ENCODE measurements at places on chromosomes 4 and X. TPM values are rescaled to one million over a fixed set of nuclear protein-coding genes. Genes with fewer than 3 reads are reported as not detected.

The RTL5 gene
- 23.0 TPM for polyA plus RNA-seq

The OPRPN gene
- polyA plus RNA-seq, result not detected

The EDA2R gene
- 0.54 TPM for polyA plus RNA-seq

The REPS2 gene
- 18.9 TPM for polyA plus RNA-seq

The SMR3A gene
- polyA plus RNA-seq, result not detected

The RHOXF1 gene
- 3.9 TPM for polyA plus RNA-seq

GRCh38 chr4:3397128-3397527 is 44.6 kb upstream of the HGFAC start:
- no peak for DNase-seq

GRCh38 chrX:106903291-106903824 is at the start of gene RIPPLY1:
TSS of gene RIPPLY1 (minus strand) at chrX:106903341. CDS start at chrX:106903287, 54 bp downstream.
- no peak for DNase-seq

- no peak for DNase-seq
Measured at GRCh38 chrX:31178064-31178768, 106.4 kb upstream of the FTHL17 start.

DNA sequence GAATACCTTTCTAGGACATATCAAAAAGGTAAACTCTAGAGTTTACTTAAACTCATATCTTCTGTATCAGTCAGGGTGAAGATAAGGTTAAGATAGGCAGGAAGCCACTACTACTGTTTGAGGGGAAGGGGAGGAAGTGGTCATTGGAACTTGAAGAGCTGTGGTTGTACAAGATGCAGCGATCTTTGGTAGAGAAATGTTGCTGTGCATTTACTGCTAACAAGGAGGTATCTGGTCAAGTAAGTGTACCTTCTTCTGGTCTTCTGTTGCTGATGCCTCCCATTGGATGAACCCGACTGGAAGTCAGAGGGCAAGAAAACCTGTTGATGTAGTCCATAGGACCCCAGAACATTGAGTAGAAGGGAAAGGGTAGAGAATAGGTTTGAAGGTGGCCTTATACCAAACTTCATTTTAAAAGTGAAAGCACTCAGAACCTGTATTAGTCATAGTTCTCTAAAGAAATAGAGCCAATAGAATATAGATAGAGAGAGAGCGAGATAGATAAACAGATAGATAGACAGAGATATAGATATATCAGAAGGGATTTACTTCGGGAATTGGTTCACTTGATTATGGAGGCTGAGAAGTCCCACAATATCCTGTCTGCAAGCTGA is 47.9 kb upstream of the TSPAN5 start:
- no peak for DNase-seq

DNA sequence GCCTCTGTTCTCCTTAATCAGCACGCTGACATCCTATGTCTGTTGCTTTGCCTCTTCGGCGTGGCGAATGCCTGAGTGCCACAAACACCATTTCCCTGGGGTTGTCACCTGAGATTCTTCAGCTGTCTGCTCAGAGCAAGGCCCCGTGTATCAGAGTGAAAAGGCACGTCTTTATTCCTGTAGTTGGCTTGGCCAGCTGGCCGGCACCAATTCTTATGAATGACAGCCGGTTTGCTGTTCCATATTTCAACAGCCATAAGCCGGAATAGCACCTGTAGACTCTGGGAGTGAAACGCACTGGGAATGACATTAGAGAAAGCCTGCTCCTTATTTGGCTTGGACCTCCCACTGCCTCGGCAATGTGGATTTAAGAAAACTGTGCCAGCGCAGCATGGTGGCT is 89.3 kb downstream of the MGST2 start:
- no peak for DNase-seq

Data from left renal cortex interstitium (tissue), 4 donors.